Activated CD4-positive, alpha-beta T cell treated with anti-CD3 and anti-CD28 coated beads for 4 hours (primary cell): ENCODE measurements at places on chromosomes 2 and 18.

DNA sequence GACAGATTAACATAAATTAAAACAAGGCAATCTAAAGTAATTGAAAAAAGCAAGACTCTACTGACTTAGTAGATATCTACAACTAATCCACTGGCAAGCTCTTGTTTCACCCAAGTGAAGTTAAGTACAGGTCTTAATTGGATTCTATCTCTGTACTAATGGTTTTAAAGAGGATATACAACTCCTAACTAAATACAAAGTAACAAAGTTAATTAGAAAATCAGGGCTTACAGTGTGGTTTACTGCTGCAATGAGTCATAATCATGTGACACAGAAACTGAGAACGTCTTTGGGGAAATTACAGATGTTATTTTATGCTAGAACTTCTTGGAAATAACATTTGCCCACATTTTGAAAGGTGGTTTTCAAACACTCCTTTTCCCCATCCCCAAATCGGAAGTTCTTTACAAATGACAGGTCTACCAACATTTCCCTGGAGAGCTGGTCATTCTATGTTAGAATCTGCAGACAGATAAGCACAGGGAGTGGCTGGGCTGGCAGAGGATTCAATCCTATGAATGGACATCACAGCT, 245.3 kb downstream of the STK39 start:
- DNase-seq, result no peak

DNA sequence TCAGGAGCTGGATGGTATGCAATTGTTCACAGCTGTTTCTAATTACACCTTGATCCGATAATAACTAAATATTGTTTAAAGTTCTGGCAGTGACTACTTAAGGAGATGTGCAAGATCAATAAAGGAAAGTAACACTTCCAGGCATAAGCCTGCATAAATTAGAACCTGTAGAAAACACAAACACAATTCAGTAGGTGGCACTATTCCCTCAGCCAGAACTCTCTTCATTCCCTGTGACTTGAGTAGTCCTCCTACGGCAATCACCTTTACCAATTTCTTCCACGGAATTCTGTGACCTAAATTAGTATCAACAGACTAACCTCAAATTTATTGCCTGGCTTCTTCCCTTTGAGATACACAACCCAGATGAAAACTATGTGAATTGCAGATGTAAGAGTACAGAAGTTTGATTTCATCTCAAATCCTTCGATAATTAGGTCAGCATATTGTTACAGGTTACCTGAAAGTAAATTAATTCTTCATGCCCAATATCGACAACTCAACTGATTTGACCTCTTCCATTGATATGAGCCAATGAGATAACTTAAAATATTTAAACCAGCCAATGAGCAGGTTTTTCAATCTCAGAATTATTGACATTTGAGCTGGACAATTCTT, 137.8 kb downstream of the PID1 start:
- no peak for DNase-seq

DNA sequence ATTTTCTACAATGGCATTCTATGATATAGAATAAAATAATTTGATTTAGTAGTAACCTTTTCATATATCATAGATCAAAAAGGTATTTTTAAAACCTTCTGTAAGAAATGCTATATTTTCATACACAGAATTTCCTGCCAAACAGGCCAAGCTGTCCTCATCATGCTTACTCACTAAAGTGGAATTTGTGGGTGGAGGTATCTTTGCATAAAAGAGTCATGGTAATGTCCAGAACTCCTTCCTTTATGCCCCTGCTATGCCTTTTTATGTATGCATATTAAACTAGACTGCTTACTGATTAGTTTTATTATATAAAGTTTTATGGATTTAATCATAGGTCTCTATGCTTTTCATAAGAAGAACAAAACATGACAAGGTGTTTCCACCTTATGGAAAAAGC, 27.5 kb upstream of the MARCHF7 start:
- DNase-seq, result no peak

- DNase-seq, result no peak
Observed at GRCh38 chr18:42654556-42654955, 460.9 kb downstream of the RIT2 start.

- DNase-seq, result no peak
Observed at GRCh38 chr2:219497495-219498279, 1.0 kb upstream of the GMPPA start.

DNA sequence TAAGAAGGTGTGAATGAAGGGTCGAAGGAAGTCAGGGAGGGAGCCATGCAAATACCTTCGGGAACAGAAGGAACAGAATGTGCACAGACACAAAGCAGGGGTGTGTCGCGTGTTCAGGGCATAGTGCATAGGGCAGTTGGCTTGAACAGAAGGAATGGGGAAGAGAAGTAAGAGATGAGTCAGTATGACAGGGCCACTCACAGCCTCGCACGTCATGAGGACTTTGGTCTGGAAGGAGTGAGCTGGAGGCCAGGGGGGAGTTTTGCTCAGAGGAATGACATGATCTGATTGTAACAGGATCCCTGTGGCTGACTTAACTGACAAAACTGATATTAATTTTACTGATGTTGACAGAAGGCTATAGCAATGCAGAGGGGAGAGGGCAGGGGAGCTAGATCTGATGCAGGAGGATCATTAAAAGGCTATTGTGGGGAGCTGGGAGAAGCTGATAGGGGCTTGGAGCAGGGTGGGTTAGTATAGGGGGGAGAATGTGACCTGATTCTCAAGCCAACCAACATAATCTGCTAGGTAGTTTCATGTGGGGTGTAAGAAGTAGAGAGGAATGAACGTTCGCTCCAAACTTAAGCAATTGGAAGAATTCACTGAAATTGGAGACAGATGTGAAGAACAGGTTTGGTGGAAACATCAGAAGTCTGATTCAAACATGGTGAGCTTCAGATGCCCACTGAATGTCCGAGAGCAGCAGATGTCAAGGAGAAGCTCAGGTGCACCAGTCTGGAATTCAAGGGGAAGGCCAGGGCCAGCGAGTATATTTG, 60.4 kb upstream of the COPS8 start:
- DNase-seq, result no peak

- DNase-seq, result no peak
Observed at GRCh38 chr18:39840856-39841481, 2114.1 kb upstream of the PIK3C3 start.

DNA sequence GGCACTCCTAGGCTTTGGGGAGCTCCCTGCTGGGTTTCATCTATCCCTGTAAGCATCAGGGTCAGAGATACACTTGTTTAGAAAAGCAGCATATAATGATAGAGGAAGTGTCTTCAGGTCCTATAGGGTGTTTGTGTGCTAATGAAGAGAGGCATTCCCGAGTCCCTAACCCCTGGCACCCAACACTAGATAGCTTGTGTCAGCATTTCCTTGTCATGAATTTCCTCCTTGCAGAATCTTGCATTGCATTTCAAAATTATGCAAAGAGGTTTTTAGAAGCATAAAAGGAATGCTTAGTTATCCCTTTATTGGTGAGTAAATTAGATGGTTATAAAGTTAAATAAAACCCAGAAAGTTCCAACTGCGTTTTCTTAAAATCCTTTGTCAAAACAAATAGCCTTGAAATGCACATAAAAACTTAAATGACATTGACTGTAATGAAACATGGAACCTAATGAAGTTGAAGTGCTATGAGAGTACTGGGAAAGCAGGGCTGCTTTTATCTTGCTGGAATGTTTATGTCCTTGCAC, 63.7 kb upstream of the LHCGR start:
- no peak for DNase-seq

DNA sequence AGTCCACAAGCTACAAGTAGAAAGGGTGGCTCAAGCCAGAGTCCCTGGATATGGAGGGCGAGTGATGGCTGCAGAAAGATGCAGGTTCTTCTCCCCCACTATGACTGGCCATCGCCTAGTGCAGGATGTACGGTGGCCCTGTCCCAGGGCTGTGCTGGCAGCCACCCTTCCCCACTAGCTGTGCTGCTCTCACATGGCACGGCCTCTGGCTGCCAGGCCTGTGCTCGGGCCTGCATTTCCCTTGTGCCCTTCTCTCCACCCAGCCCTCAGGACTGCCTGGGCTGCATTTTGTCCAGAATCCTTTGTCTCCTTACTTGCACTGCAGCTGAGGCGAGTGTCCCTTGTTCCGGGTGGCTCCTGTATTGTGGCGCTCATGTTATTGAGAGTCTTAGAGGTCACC, 1.6 kb upstream of the RAMP1 start:
- DNase-seq, result no peak

DNA sequence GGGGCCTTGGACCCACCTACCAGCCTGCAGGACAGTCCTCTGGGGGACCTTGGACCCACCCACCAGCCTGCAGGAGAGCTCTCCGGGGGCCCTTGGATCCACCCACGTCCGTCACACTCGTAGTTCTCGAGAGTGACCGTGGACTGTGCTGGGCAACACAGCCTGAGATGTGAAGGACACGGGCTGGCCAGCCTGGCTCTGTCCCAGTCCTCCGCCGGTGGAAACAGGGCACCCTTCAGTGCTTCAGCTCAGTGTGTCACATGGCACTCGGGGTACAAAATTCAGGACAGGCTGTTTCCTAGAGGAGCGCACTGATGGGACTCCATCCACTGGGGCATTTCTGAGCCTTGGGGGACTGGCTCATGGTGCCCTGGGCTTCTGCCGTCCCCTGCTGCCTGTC, 212.0 kb downstream of the TWIST2 start:
- no peak for DNase-seq

DNA sequence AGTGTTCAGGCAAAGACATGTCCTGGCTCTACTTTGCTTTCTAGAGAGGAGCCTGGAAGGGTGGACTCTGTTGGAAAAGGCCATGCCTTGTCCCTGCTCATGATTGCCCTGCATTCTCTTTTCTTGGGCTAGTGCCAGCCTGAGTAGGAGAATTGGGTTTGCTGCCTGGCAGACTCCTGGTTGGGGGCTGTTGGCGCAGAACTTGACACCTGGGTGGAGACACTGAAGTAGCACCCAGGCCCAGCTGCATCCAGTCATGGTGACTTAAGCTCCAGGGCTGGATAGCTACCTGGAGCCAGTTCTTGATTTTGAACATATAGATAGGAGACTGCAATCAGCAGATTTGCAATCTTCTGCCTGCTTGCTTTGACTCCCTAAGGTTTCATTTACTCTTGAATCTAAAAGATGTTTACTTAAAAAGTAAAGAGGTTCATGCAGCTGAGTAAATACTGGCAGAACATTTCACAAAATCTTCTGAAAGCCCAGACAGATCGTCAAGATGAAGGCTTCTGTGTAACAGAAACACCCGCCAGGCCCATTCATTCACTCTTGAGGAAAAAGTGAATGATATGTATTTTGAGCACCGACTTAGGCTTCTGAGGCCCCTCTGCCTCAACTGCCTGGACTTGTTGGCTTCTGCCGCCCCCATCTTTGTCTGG, 38.0 kb upstream of the YWHAQ start:
- no peak for DNase-seq

DNA sequence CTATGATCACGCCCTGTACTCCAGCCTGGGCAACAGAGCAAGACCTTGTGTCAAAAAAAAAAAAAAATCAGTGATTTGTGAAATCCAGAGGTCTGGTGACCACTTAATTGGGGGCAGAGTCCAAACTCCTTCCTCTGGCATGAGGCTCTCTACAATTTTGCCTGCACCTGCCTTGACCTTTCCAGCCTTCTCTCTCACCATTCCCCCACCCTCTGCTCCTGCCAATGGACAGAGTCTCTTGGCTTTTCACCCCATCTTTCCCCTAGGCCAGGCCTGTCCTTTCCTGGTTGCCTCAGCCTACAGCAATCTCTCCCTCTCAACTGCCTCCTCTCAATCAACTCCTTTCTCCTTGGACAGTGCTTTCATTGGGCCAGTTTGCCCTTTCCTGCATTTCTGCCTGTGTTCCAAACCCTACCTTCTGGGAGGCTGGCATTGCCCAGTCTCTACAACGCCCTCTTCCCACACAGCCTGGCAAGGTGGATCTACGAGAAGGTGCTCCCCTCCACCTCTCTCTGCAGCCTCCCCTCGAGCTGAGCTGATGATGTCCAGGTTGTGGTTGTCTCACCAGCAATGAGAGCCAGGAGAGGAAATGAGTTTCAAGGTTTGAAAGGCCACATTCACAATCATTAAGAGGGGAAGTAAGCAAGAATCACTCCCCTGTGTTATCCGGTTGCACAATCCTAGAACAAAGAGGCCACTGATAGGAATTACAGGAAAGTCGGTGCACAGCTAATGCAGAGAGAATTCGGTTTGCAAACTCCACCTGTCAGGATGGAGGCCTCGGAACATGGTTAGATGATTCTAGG, 39.5 kb upstream of the NPAS2 start:
- DNase-seq, result no peak

DNA sequence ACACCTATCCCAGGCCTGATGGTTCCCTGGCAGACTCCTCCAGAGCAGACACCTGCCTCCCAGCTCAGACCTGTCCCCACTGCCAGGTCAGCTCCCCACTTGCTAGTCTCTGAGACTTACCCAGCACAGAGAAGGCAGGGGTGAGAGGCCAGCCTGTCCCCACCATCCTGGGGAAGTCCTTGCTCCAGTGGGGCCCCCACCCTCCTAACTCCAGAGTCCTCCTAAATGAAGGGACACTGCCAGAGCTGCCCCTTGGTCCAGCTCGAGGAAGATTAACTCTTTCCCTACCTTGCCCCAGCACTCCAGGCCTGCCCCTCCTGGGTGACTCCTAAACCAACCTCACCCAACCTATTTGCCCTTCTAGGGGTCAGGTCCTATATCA, 30.4 kb upstream of the TNS1 start:
- no peak for DNase-seq

GRCh38 chr18:60182223-60182622, 190.4 kb downstream of the MC4R start:
- DNase-seq, result no peak

GRCh38 chr2:128638341-128639119, 319.9 kb upstream of the HS6ST1 start:
- no peak for DNase-seq

DNA sequence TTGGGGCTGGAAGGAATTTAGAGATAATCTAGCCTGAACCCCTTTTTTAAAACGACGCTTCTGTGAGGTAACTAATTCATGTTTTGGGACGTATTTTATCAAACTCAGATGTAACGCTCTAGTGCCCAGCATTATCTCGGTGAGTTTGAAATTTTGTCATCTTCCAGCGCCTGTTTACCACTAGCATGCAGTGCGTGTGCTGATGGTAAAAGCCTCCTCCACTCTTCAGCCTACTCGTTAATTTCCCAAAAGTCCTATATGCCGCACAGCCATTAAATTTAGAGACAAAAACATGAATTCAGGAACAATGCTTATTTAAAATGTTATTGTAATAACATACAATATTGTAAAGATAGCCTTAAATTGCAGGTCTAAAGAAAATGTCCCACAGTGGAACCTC, 2.8 kb downstream of the ZCCHC2 start:
- no peak for DNase-seq

DNA sequence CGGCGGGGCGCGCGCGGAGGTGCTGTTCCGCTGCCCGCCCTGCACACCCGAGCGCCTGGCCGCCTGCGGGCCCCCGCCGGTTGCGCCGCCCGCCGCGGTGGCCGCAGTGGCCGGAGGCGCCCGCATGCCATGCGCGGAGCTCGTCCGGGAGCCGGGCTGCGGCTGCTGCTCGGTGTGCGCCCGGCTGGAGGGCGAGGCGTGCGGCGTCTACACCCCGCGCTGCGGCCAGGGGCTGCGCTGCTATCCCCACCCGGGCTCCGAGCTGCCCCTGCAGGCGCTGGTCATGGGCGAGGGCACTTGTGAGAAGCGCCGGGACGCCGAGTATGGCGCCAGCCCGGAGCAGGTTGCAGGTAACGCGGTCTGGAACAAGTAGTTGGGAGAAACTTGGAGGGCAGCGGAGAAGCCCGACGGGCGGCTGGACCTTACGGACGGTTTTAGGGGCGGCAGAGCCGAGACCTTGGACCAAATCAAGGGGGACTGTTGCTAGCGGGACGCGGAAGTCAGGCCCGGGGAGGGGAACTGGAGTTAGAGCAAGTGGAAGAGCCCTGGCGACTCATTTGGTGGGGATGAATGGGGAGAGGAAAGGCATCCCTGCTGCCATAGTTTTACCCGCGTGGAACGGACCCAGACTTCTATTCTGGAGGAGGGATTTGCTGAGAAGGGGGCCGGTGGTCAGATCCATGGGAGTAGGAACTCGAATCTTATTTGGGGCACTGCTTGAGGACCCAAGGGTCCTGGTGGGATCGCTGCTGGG, 573 bp downstream of the IGFBP2 start:
- no peak for DNase-seq
